NK-92 treated with Interleukin-12 subunit alpha and Interleukin-12 subunit beta, amount 100 ng/mL, for 24 hours (cell line): ENCODE measurements at places on chromosomes 12 and 14.

- no peak for DNase-seq
Observed at GRCh38 chr12:98845957-98846356, 200.9 kb downstream of the APAF1 start.

DNA sequence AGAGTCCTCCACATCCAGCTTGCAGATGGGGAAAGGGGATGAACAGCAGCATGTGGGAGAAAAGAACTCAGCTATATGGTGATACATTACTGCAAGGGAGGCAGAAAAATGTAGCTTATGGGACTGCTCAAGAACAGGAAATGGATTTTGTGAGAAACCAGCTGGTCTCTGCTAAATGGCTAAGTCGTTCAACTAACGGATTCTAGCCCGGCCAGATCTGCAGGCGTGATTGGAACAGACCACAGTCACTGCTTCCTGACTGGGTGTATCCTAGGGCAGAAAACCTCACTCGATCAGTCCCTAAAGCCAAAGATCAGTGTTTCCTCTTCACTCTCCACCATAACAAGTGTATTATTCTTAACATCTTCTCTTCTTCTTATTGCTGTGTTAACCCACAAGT, 8.1 kb upstream of the PTGDR start:
- DNase-seq = no peak

- DNase-seq = no peak
Observed at GRCh38 chr12:3527181-3527580, 36.2 kb downstream of the PRMT8 start.

DNA sequence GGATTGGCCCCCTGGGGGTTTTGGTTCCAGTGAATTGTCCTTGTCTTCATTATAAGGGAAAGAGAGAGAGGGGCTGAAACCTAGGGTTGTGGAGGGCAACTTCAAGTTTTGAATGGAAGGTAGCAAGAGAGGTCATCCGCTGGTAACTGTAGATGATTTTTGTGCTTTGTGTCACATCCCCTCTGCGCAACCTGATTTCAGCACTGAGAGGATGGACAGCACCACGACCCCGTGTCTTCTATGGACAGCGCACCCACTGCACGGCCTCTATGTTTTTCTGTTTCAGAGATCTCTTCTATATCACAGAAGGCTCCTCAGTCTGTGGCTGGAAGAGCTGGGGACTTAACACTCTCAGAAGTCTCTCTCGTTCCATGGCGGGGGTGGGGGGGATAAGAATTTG, 127.0 kb upstream of the RPH3A start:
- DNase-seq = no peak

DNA sequence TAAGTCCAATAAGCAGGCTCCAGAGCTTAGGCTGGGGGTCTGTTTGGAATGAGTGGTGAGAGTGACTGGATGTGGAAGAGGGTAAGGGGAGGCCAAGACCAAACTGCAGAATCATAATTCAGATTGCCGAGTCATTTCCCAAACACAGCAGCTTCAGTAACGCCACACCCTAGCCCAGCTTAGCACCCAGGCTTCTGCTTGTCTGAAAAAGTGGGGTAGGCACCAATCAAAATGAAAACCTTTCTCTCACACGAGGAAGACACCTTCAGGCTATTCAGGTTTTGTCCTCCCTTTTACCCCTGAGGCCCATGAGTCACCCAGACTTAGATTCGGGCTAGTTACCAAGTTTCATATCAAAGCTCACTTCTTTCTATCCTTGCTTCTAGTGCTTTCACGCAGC, 306.1 kb downstream of the DAD1 start:
- no peak for DNase-seq

DNA sequence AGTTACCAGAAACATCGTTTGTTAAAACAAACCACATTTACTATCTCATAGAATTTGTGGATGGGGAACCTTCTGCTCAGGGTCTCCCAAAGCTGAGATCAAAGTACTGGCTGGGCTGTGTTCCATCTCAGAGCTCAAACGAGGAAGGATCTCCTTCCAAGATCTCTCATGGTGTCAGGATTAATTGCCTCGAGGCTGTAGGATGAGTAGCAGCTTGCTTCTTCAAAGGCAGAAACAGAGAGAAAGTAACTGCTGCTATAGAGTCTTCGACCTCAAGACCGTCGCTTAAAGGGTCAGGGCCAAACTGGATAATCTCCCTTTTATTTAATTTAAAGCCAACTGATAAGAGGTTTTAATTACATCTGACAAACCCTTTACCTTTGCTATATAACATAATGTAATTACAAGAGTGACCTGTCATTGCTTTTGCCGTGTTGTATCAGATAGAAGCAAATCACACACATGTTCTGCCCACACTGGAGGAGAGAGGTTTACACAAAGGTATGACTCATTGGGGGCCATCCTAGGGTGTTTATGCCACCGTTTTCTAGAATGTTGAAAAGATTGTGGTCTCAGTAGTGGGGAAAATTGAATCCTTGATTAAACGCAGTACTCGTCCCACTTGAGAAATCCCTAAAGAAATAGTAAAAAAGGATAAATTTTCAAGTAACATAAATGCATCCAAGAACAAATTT, 868.8 kb upstream of the TMEM132C start:
- no peak for DNase-seq

- no peak for DNase-seq
Observed at GRCh38 chr12:3115078-3115477, 37.9 kb downstream of the TSPAN9 start.

DNA sequence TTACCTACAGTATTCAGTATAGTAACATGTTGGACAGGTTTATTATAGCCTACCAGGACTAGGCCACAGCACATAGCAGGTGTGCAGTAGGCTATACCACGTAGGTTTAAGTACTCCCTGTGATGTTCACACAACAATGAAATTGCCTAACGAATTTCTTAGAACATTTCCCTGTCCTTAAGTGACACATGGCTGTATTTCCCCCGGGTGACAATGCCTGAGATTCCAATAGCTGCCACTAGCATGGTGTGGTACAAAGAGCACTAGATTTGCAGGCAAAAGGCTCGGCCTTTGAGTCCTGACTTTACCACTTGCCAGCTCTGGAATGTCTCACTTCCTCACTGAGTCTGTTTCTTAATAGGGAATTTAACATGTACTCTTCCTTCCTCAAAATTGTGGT, 19.7 kb downstream of the PTPN21 start:
- no peak for DNase-seq

DNA sequence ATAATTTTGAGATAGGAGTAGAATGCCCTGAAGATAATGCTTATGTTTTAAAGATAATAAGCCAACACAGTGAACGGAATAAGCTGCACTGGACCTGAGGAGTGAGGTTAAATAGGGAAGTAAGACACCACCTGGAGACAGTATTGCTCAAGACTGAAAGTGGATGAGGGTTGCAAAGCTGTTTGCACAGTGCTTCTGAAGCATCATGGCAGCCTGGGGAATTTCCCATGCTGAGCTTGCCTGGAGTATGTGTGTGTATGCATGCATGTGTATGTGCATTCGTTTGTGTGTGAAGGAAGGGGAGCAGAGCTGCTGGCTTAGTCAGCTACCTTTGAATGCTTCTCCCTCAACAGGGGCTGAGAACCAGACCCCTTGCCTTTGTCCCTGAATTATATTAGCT, 35.8 kb downstream of the BHLHE41 start:
- DNase-seq = no peak

DNA sequence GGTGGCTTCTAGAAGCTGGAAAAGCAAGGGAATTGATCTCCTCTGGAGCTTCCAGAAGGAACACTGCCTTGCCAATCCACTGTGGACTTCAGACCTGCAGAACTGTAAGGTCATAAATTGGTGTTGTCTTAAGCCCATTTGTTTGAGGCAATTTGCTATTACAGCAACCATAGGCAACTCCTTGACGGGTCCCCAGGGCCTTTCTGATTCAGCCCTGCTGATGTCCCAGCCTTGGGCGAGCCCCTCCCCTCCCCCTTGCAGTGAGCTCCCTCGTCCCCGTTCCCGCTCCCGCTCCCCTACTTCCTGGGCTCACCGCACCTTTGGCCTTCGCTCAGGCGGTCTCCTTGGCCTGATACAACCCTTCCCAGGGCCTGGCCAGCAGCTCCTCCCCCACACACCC, 18.9 kb upstream of the DIO3 start:
- no peak for DNase-seq

- DNase-seq = no peak
Observed at GRCh38 chr12:85968606-85969005, 94.5 kb downstream of the NTS start.

DNA sequence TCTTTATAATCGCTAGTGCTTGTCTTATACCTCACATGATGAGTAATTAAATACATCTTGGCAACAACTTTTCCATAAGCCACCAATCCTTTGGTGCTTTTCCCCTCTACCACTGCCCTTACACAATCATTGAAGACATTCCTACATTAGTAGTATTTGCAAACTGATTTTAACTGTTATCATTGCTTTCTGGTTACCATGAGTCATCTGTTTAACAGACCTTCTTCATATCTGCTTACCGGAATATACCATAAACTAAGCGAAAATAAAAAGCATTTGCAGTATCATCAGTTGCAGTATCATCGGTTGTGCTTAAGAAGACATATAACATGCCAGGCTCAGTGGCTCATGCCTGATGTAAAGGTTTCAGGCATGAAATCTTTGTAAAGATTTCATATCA, 54.8 kb upstream of the PLEKHA5 start:
- no peak for DNase-seq

GRCh38 chr12:101607894-101608293, 13.1 kb downstream of the MYBPC1 start:
- DNase-seq = no peak

GRCh38 chr14:61280092-61280525, 1.0 kb downstream of the TMEM30B start:
- DNase-seq = no peak

DNA sequence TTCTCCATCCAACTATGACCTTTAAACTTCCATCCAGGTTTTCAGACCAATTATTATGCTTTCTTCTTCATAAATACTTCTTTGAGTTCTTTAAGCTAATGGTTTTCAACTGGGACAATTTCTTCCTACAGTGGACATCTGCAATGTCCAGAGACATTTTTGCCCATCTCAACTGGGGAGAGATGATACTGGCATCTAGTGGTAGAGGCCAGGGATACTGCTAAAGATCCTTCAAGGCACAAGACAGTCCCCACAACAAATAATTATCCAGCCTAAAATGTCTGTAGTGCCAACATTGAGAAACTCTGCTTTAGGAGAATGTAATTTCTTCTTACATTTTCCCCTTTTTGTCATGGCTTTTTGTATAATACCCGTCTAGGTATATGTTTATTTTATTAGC, 10.6 kb downstream of the TRHDE start:
- DNase-seq = no peak

- DNase-seq = no peak
Observed at GRCh38 chr12:119512772-119513497, 80.6 kb upstream of the TMEM233 start.

DNA sequence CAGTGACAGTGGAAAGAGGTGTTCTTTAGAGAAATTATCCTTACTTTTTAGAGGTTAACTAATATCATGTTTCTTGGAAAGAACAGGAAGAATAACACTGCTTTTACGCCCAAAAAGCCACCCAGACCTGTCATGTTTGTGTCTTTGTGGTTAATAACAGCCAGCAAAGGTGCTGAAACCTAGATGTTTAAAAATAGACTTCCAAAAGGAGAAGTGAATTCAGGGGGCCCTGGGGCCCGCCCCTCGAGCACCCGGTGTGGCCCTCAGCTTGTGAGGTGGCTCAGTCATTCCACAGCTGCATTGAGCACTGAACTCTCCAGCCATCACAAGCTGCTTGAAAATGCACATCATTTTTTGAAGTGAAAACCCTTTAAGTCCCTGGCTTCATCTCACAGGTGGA, 20.8 kb upstream of the AMN start:
- DNase-seq = peak; percentile 36

DNA sequence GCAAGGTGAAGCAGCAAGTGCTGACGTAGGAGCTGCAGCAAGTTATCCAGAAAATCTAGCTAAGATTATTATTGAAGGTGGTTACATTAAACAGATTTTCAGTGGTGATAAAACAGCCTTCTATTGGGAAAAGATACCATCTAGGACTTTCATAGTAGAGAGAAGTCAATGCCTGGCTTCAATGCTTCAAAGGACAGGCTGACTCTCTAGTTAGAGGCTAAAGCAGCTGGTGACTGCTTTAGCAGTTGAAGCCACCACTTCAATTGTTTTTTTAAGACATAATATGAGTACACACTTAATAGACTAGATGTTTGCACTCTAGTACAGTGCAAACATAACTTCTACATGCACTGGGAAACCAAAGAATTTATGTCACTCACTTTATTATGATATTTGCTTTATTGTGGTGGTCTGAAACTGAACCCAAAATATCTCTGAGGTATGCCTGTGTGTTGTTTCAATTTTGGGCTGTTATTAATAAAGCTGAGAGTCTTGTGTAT, 1026.9 kb upstream of the FOXG1 start:
- no peak for DNase-seq
